ENCODE measurements at places on chromosomes 13 and 19. TPM values are rescaled to one million over a fixed set of nuclear protein-coding genes. Genes with fewer than 3 reads are reported as not detected.
A peak's percentile ranks its signal among the peaks of the same experiment; 100 is the strongest.

GRCh38 chr13:25059958-25060357 lies 36.0 kb upstream of the PABPC3 start:
- H3K4me3 ChIP-seq = no peak overlapping the region
- no peaks in the 10 kb centered on the region for H3K27me3 ChIP-seq
- no peak overlapping the region for H3K27ac ChIP-seq
- DNase-seq = no peak

DNA sequence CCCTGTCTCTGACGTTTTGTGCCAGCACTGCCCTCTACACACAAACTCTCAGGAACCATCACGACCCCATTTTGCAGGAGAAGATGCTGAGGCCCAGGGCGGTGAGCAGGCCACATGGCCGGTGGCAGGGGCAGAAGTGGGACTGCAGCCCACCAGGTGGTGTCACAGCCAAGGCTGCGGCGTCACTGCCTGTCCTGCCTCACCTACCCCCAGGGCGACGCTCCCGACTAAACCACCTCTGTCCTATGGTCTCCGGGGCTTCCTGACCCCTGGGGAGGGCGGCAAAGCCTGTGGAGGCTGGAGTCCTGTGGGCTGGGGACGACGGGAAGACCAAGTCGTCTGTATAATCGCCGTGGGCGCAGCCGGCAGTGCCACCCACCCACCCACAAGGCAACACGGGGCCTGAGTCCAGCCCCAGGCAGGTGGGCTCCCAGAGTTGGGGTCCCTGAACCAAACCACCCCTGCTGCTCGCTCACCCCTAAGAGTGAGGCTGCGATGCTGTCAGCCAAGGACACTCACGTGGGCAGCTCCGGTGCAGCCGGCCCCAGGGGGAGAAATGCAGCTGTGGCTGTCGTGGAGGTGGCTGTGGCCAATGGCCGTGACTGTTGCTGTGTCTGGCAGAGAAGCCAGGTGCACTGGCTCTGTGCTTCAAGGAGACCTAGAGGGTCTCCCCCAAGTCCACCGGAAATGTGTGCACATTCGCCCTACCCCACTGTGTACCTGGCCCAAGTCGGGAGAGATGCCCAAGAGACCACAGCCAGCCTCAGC lies 29.7 kb downstream of the RASA3 start:
- no peak overlapping the region for H3K4me3 ChIP-seq
- H3K36me3 ChIP-seq = no peaks in the 10 kb centered on the region
- no peaks in the 10 kb centered on the region for H3K27me3 ChIP-seq
- H3K4me1 ChIP-seq = peaks cover 13% of the 10 kb centered on the region
- DNase-seq = peak; percentile 61
- H3K27ac ChIP-seq = no peak overlapping the region

DNA sequence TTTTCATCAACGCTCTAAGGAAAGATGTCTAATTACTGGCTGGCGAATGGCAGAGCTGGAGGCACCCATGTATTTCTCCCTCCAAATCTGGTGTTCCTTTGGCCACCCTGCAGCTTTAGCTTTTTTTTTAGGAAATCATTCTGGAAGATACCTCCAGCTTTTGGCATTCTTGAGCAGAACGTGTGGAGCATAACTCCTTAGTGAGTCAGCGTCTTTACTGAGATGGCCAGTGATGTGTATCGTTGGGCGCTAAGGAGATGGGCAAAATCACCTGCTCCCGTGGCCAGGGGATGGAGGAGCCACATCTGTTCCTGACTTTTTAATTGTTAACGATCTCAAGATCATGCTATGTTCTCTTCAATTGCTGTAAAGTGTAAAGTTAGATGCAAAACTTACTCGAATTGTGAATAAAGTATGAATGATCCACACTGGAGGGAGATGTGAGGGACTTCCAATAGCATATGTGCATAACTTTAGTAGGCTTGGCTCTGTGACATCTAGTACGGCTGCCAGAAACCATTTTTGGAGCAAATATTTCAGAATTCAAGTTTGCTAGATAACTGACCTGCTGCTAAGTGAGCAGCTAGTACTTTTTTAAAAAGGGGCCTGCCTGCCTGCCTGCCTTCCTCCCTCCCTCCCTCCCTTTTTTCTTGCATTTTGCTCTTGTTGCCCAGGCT lies 24.4 kb upstream of the C1QTNF9 start:
- H3K4me1 ChIP-seq = peaks cover 7% of the 10 kb centered on the region
- no peak for DNase-seq
- H3K27me3 ChIP-seq = no peaks in the 10 kb centered on the region

GRCh38 chr19:44707794-44708193 lies 8.8 kb downstream of the CEACAM16 start:
- H3K36me3 ChIP-seq = no peaks in the 10 kb centered on the region
- H3K27me3 ChIP-seq = no peaks in the 10 kb centered on the region
- no peak for DNase-seq
- H3K4me1 ChIP-seq = no peaks in the 10 kb centered on the region
- no peak overlapping the region for H3K4me3 ChIP-seq

DNA sequence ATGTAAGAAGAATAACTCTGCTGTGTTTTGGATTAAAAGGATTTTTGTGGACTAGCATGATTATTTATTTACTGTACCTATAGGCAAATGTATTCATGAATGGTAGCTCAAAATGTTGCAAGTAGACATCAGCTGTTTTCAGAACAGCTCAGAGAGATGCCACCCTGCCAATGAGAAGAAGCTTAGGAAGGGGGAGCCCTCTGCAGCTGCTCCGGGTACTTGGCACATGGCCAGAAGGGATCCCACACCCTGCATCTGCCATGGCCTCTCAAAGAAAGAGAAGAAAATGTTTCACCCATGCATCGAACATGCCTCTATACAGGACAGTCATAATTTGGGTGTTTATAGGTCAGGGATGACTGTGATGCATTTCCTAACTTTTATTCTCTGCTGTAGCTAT lies 30.5 kb upstream of the MBNL2 start:
- H3K4me1 ChIP-seq = peaks cover 4% of the 10 kb centered on the region
- DNase-seq = no peak
- no peak overlapping the region for H3K27ac ChIP-seq
- no peak overlapping the region for H3K4me3 ChIP-seq
- H3K36me3 ChIP-seq = no peaks in the 10 kb centered on the region

DNA sequence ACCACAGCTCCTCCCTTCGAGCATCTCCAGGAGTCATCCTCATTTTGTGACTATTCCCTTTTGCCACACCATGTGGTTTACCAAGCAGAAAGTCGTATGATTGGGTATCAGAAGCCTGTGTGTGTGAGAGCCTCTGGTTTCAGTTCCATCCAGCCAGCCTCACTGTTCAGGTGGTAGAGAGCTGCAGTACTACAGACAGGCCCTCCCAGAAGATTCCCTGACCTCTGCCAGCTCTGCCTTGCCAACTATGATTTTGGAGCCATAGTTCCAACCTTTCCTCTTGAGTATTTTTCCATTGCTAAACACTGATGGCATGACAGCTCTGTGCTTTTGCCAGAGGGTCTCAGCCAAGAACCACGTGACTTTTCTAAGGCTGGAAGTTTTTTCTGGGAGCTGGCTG lies 82.5 kb downstream of the DHRS12 start:
- no peaks in the 10 kb centered on the region for H3K36me3 ChIP-seq
- peaks cover 3% of the 10 kb centered on the region for H3K4me1 ChIP-seq
- H3K27ac ChIP-seq = no peak overlapping the region
- H3K4me3 ChIP-seq = no peak overlapping the region
- no peaks in the 10 kb centered on the region for H3K27me3 ChIP-seq
- no peak for DNase-seq

GRCh38 chr13:103067751-103068555 lies 1.7 kb upstream of the SLC10A2 start:
- no peak overlapping the region for H3K4me3 ChIP-seq
- H3K27me3 ChIP-seq = no peaks in the 10 kb centered on the region
- H3K36me3 ChIP-seq = no peaks in the 10 kb centered on the region
- no peaks in the 10 kb centered on the region for H3K4me1 ChIP-seq

- no peak overlapping the region for H3K27ac ChIP-seq
- no peak overlapping the region for H3K4me3 ChIP-seq
- DNase-seq = no peak
- no peaks in the 10 kb centered on the region for H3K4me1 ChIP-seq
These were observed 36.2 kb upstream of the GTF3A start for GRCh38 chr13:27388241-27388640.

DNA sequence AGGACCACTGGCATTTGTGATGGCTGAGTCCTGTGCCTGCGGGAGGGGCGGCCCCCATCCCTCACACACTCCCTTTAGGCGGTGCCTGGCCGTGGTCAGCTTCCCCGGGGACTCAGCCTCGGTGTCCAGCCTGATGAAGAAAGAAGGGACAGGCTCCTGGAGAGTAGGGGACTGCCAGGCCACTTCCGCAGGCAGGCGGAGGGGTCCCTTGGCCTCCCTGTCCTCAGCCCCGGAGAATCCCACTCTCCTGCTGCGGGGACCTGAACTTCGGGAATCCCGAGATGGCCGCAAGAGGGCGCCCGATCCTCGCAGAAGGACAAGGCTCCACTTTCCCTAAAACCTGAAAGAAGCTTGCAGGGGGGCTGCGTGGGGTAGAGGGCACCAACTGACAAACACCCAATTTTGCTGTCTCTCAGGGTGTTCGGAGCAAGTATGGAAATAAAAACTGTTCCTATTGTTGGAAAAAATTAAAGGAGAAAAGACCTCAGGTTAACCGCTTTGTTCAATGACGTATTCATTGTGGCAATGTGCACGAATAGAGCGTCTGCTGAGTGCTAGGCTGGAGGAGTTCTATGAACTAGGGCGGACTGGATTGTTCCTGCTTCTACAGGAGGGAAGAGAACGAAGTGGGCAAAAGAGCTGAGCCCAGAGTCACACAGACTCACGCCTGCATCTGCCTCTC lies 297.3 kb downstream of the ZNF536 start:
- H3K4me3 ChIP-seq = no peak overlapping the region
- H3K27me3 ChIP-seq = peaks cover 41% of the 10 kb centered on the region
- no peaks in the 10 kb centered on the region for H3K36me3 ChIP-seq
- H3K4me1 ChIP-seq = no peaks in the 10 kb centered on the region

- H3K27ac ChIP-seq = no peak overlapping the region
- H3K4me3 ChIP-seq = no peak overlapping the region
- no peaks in the 10 kb centered on the region for H3K27me3 ChIP-seq
- no peak for DNase-seq
- no peaks in the 10 kb centered on the region for H3K36me3 ChIP-seq
These were observed 982.6 kb upstream of the ATXN8OS start for GRCh38 chr13:69124996-69125395.

DNA sequence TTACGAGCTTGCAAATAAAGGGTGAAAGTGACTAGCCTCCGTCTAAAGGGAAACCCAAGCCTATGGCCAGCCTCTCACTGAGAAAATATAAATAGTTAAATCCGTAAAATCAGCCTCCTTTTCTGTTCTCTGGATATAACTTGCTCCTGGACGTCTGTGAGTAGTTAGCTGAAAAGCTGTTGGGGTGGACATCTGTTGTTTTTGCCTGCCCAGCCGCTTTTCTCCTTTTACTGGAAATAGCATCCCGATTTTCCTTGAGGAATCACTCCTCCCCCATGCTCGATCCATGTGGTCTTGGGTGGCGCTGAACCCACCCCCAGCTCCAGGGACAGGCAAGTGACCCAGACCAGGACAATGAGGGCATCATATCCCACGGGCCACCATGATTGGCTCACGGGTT lies 291.5 kb upstream of the ZNF507 start:
- no peak overlapping the region for H3K27ac ChIP-seq
- H3K4me3 ChIP-seq = no peak overlapping the region
- H3K36me3 ChIP-seq = no peaks in the 10 kb centered on the region
- H3K27me3 ChIP-seq = no peaks in the 10 kb centered on the region
- no peaks in the 10 kb centered on the region for H3K4me1 ChIP-seq

- peaks cover 100% of the 10 kb centered on the region for H3K4me1 ChIP-seq
- no peak overlapping the region for H3K4me3 ChIP-seq
- DNase-seq = no peak
- no peaks in the 10 kb centered on the region for H3K36me3 ChIP-seq
- no peaks in the 10 kb centered on the region for H3K27me3 ChIP-seq
These were observed 41.2 kb downstream of the BRD4 start for GRCh38 chr19:15291089-15291488.

- H3K27ac ChIP-seq = no peak overlapping the region
- no peaks in the 10 kb centered on the region for H3K4me1 ChIP-seq
- H3K27me3 ChIP-seq = no peaks in the 10 kb centered on the region
- no peak overlapping the region for H3K4me3 ChIP-seq
- DNase-seq = no peak
- no peaks in the 10 kb centered on the region for H3K36me3 ChIP-seq
These were observed 117.3 kb downstream of the POSTN start for GRCh38 chr13:37481011-37481884.

DNA sequence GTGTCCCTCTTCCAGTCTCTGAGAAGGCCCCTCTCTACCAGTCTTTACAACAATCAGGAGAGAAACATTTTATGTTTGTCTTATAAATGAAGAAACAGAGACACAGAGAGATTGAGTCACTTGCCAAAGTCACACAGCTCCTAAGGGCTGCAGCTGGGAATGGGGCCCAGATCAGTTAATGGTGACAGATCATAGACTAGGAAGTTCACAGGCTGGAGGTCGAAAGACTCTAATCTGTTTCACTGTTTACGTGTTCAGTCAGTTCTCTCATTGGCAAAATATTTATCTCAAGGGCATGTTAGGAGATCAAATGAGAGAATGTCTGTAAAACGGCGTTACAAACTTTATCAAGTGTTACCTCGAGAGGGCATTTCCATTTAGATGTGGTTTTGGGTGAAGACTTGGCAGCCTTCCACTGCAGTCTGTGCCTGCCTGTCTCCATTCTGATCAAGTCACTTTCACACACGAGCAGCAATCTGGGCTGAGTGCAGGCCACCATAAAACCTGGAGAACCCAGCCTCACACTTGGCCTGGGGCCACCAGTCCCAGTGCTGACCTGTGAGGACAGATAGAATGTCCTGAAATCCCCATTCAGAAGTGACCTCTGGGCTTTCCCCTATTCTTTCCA lies 65.1 kb downstream of the SIAH3 start:
- no peak for DNase-seq
- no peak overlapping the region for H3K4me3 ChIP-seq
- no peaks in the 10 kb centered on the region for H3K27me3 ChIP-seq
- H3K36me3 ChIP-seq = no peaks in the 10 kb centered on the region
- no peaks in the 10 kb centered on the region for H3K4me1 ChIP-seq

DNA sequence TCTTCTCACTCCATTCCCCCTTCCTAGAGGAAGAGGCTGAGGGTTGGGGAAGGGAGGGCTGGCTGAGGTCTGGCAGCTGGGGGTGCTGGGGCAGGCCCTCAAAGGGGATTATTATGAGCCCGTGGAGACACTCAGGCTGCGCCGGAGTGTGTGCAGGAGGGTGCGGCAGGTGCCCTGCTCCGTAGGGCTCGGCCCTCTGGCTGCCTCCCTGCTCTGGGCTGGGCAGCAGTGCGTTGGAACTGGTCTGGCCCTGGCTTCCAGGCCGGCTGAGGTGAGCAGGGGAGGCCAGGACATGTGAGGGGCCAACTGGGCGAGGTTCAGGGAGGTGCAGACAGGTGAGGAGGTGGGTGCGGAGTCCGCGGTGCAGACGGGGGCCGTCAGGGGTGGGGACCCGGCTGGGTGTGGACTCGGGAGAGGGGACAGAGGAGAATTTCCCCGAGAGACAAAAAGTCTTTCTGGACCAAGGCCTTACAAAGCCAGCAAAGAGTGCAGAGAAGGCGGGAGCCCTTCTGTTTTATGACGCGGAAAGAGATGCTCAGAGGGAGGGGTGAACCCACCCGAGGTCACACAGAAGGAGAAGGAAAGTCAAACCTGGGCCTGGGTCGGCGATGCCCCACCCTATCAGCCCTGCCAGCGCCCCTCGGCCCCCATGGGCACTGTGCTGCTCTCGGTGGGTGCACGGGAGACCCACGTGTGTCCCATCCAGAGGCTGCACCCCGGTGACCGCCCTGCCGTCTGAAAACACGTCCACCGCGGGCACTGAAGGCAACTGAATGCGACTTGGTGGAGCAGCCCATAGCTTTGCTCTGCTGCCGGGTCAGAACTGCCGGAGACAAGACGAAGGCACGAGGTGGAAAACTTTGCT lies 31.0 kb downstream of the PIP5K1C start:
- peaks cover 27% of the 10 kb centered on the region for H3K4me1 ChIP-seq
- H3K36me3 ChIP-seq = peaks cover 8% of the 10 kb centered on the region
- H3K27me3 ChIP-seq = no peaks in the 10 kb centered on the region

Gene KDELR1
- 138 TPM for total RNA-seq

Gene SLC25A42
- 12.7 TPM for total RNA-seq

Gene C13orf42
- total RNA-seq = not detected

Gene ZNF570
- 4.4 TPM for total RNA-seq

Gene UBL3
- total RNA-seq = 56.1 TPM

Gene ZNF547
- 3.3 TPM for total RNA-seq
